Activated naive CD4-positive, alpha-beta T cell treated with anti-CD3 and anti-CD28 coated beads, Interleukin-2, amount 50 U/mL, for 72 hours (primary cell): ENCODE measurements at places on chromosomes 6 and 20. TPM values are rescaled to one million over a fixed set of nuclear protein-coding genes. Genes with fewer than 3 reads are reported as not detected.

GRCh38 chr6:135782546-135782945, 69.0 kb upstream of the PDE7B start:
- DNase-seq: no peak

- no peak for DNase-seq
Measured at GRCh38 chr6:147604373-147604772, 95.9 kb downstream of the SAMD5 start.

DNA sequence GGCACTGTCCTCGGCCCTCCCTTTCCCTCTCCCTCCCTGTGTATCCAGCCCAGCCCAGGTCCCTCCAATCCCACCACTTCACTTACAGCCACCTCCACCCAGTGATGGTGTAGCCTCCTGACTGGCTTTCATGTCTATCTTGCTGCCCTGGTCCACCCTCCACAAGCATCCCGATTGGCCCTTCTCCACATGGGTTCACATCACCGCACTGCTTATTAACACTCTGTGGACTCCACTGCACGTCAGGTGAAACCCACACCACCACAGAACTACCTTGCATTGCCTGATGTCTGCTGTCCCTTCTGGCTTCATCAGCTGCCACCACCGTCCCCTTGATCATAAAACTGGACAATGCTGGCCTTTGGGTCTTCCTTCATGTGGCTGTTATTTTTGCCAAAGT, 220.4 kb upstream of the ARID1B start:
- no peak for DNase-seq

The MAS1 gene
- 0.02 TPM for total RNA-seq
